T-cell (primary cell): ENCODE measurements at places on chromosomes 16 and 17. TPM values are rescaled to one million over a fixed set of nuclear protein-coding genes. Genes with fewer than 3 reads are reported as not detected.

Gene DRC3
- 0.53 TPM for total RNA-seq

Gene SP2
- 39.6 TPM for total RNA-seq

Gene KCNAB3
- total RNA-seq = 11.6 TPM

Gene KRTAP17-1
- not detected for total RNA-seq

Gene FOXN1
- not detected for total RNA-seq
